Dermis microvascular lymphatic vessel endothelial cell (primary cell): ENCODE measurements at places on chromosomes 5 and 9. TPM values are rescaled to one million over a fixed set of nuclear protein-coding genes. Genes with fewer than 3 reads are reported as not detected.

DNA sequence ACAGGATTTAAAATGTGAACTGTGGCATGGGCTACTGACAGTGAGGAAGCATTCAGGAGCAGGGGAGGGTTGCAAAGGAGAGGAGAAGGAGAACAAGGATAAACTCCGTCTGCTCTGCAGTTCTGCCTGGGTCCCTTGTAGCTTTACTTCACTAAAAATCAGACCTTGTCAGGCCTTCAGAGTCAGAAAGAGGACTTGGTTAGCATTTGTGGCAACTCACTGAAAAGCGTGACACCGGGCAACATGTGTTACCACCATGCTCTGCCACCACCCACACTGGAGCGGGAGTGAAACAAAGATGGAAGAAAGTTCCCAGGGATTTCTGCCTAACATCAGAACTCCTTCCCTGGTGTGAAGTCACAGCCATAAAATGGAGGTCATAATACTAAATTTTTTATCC lies 19.3 kb downstream of the FYB1 start:
- no peak for DNase-seq

DNA sequence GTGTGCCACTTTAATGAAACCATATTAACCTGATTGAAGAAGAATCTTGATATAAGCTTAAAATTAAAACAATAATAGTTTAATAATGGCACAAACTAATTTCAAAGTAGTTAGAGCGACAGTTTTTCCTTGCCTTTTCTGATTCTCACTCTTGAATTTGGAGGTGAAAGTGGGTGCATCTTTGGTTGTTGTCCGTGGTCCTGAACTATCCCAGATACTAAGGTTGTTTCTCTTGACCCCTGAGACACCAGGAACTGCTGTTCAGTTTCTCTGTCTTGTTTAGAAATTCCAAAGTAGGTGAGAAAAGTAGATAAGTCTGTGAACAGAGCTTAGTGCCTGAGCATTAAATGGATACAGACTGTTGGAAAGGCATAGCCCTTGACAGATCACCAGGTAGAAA lies 274.7 kb downstream of the FBXL7 start:
- no peak for DNase-seq

Gene ATP10B
- total RNA-seq: under 0.01 and 0.13 TPM in 2 replicates

Gene PCDHAC1
- 0.13 TPM in 1 of 2 replicates, not detected in the other for total RNA-seq

Gene ADAMTS2
- 0.38 TPM in 1 of 2 replicates, not detected in the other for total RNA-seq
